ENCODE measurements at places on chromosomes 11 and 22. TPM values are rescaled to one million over a fixed set of nuclear protein-coding genes. Genes with fewer than 3 reads are reported as not detected.

The JAML gene
- total RNA-seq, result 0.82 TPM

The APOA1 gene
- total RNA-seq, result not detected

The PLAAT4 gene
- total RNA-seq, result 3.3 TPM

The B3GAT1 gene
- total RNA-seq, result 47.3 TPM

The CSF2RB gene
- total RNA-seq, result 0.41 TPM

The TMEM86A gene
- 4.9 TPM for total RNA-seq

The VPREB3 gene
- total RNA-seq, result not detected

The ANKRD49 gene
- total RNA-seq, result 25.3 TPM

The AP1B1 gene
- total RNA-seq, result 44.8 TPM

The ROBO3 gene
- 10.2 TPM for total RNA-seq

The PANX2 gene
- total RNA-seq, result 2.0 TPM

The RIN1 gene
- 0.82 TPM for total RNA-seq

All from frontal cortex (tissue), 4 donors.